ENCODE measurements at places on chromosomes 3 and 15.

DNA sequence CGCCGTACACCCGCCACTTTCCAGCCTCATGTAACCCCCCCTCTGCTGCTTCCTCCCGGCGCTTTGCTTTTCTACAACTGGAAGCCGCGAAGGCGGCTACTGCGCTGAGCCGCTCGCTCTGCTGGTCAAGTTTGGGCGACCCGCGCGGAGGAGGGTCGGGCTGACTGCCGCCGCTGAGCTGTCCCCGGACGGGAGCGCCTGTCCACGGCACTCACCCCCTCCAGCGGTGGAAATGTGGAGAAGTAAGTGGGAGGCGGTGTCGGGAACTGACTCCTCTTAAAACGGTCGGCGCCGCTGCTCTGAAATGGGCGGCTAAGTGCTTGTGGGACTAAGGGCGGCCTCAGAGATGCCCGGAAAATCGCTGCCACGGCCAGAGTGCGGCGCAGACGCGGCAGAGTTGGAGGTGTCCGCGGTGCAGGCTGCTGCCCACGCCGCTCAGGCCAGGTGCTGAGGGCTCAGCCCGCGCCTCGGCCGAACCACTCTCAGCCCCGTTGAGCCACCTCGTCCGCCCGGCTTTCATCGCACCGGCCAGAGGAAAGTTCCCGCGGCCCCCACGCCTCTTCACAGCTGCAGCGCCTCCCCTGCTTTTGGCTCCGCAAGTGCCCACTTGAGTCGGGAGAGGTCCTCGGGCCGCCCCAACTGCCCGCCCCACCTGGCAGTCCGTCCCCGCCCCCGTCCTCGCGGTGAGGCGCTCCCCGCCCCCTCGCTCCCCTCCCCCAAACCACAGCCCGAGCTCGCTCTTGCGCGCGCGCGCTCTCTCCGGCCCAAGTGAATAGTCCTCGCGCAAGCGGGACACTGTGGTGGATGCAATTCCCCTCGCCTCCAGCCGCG, at the start of gene EPHA6:
TSS of gene EPHA6 (plus strand) at position 775 of the 831 bp plus-strand sequence.
- peak; percentile 50 for DNase-seq

DNA sequence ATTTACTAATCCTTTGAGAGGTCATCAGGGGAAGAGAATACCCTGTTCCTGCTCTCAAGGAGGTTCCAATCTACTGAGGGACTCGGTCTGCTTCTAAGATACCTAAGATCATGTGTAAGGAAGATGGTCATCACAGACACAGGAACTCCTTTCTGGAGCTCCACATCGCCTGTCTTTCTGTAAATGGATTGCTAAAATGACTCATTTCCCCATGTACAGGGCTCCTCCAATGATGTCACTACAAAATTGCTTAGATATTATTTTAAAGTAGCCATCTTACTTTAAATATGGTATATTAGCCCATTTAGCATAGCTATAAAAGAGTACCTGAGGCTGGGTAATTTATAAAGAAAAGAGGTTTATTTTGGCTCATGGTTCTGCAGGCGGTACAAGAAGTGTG, 206.1 kb upstream of the PROK2 start:
- no peak for DNase-seq

GRCh38 chr3:13475871-13476590, 4.1 kb upstream of the HDAC11 start:
- DNase-seq = no peak

DNA sequence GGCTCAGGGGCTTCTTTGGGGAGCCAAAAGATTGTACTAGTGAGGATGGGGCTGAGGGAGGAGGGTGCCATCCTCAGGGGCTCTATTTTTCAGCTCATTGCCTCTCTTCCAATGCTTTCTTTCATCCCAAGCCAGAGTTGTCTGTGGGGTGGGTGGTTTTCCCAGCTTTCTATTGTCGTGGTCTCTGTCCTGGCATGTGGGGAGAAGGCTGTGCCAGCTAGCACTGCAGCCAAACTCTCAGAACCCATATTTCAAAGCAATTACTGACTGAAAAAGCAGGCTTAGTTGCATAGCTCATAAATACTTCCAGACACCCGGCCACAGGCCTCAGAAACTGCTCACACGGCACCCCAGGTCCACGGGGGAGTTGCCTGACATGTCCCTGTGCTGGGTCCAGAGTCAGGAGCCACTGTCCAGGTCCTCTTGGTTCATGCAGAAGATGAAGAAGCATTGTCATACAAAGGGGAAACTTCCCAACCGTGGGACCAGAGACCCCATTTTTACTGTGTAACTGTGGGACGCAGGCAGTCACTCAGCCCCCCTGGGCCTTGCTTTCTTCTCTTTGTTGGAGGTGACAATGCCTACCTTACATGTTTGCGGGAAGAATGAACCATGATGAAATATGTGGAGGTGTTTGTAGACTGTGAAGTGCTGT, 27.6 kb downstream of the FGD5 start:
- no peak for DNase-seq

DNA sequence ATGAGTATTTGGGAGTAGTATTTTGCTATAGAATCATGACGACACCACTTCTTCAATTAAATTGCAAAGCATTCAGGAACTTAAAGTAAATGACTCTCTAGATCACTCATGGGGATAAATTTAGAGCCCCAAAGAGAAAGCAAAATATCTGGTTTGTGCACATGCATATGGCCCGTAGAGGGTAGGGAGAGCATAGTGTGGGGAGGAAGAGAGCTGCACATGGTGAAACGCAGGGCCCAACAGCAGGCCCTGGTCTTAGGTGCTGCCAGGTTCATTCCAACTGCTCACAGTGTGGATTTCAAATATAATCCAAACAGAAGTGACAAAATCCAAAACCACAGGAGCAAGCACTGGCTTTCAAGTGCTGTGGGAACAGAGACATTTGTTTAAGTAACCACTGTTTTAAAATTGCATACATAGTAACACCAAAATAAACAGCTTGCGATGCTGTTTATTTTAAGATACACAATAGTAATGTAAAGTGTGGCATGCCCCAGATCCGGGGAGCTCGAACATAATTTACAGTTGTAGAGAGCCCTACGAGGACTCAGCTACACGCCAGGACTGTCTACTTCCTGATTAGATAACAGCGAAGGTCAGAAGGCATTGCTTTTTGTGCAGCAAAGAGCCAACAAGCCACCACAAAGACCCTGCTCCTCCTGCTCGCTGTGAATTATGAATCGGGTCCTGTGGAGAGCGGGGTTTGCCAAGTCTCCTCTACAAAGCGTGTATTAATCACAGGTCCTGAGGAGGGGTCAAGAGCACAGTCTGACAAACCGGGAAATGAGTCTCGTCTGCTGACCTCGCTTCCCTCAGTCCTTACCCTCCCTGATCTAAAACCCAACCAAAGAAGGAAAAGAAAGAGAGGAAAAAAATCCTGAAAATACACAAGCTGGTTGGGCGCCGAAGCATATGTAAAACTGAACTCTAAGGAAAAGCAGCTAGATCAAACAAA, 80.6 kb downstream of the MEIS2 start:
- DNase-seq = peak; percentile 73
